ENCODE measurements at places on chromosomes 13 and 19.

- no peak for DNase-seq
Measured at GRCh38 chr19:56088497-56089215, 32.4 kb downstream of the ZNF787 start.

DNA sequence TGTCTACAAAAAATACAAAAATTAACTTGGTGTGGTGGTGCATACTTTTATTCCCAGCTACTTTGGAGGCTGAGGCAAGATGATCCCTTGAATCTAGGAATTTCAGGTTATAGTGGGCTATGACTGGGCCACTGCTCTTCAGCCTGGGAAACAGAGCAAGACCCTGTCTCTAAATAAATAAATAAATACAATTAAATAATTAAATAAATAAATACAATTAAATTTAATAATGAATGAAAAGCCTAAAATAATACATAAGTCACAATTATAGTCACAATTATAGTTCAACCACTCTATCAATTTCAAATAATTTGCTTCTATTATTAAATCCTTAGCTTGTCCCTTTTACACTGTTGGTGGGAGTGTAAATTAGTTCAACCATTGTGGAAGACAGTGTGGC lies 146.4 kb upstream of the RFC3 start:
- DNase-seq, result no peak

DNA sequence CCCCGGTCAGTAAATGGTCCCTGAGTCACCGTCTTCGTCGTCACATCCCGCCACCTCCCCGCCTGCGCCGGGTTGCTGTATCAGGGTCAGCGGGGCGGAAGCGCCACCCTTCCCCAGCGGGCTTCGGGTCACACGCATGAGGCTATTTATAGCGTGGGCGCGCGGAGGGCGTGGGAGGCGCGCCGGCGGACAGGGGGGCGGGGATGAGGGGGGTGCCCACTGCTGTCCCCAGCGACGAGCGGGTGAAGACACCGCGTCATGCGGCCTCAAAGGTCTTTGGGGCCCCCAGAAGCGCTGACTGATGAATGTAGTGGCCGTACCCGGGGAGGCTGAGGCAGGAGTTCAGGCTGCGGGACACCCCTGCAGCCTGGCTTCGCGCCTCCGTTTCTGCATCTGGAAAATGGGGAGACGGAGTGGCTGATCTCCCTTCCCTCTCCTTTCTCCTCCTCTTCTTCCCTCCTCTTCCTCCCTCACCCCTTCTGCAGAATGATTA lies 7.9 kb downstream of the UNC13A start:
- DNase-seq, result peak; percentile 61

DNA sequence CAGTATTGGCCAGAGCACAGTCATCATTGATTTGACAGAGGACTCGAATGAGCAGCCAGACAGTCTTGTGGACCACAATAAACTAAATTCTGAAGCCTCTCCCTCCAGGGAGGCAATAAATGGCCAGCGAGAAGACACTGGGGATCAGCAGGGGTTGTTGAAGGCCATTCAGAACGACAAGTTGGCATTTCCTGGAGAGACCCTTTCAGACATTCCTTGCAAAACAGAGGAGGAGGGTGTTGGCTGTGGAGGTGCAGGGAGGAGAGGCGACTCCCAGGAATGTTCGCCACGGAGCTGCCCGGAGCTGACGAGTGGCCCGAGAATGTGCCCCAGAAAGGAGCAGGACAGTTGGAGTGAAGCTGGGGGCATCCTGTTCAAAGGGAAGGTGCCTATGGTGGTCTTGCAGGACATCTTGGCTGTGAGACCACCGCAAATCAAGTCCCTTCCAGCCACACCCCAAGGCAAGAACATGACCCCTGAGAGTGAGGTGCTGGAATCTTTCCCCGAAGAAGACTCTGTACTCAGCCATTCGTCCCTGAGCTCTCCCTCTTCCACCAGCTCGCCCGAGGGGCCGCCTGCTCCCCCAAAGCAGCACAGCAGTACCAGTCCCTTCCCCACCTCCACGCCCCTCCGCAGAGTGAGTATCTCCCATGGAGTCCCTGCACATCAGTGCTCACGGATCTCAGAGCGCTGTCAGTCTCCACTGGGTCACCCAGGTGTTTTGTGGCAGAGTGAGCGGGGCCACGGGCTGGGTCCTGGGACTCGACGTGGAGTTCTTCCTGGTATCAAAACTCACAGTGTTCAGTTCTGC lies 6.9 kb downstream of the CHAF1A start:
- DNase-seq, result no peak

DNA sequence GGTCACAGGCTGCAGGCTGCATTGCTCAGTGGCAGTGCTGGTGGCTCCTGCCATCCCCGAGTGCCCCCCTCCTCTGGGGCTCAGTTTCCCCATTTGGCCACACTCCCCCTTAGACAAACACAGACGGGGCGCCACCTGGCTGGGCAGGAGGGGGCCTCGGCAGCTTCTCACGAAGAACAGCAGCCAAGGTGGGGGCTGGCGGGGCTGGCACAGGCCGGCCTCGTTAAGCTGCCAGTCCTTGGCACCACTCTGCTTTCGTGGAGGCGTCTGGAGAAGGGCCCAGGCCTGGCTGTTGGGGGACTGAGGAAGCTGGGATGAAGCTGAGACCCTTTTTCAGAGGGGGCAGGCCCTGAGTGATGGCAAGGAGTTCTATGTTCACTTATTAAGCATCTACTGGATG lies 3.7 kb upstream of the ZNRF4 start:
- DNase-seq, result no peak

DNA sequence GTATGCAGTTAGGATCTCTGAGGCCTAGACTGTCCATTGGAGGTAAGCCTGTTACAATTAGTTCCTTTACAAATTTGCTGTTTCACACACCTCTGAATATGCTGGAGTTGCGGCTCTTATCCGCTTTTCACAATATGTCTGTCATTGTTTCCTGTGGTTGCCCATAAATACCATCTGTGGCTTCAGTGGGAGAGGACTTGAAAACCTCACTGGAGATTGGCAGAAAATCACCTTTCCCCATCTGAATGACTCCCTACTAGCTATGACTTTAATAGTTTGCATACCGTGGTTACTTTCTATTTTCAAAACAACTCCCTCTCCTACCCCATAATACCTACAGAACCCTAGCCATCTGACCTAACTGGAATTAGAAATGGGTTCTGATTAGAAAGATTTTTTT lies 454.3 kb downstream of the PCDH17 start:
- no peak for DNase-seq

DNA sequence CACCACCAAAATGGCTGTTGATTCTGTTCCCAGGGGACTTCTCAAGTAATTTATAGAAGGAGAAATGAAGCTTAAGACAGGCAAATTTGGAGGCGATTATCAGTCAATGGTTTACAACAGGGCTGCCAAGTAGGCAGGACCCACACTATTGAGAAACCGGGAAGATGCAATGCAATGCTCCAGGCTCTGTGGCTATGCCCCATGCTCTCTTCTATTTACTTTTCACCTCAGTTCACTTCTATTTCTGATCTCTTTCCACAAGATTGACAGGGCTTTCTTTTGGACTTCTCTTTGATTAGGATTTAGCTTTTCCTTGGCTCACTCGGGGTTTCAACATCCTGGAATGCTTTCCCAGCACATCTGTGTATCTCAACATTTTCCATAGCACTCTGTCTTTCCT lies 12.7 kb upstream of the RCBTB2 start:
- no peak for DNase-seq

- no peak for DNase-seq
Measured at GRCh38 chr13:74674720-74675119, 540.5 kb upstream of the KLF12 start.

Data from AG10803 (cell line).